HFFc6 (cell line): ENCODE measurements at places on chromosomes 7 and 10. TPM values are rescaled to one million over a fixed set of nuclear protein-coding genes. Genes with fewer than 3 reads are reported as not detected.

Gene MBL2
- not detected in 3 replicates for total RNA-seq

Gene HOXA7
- total RNA-seq: 6.2 to 9.3 TPM (median 7.8 TPM) in 3 replicates

- no peaks in the 10 kb centered on the region for H3K36me3 ChIP-seq
- H3K27ac ChIP-seq: no peak overlapping the region
- peaks cover 43% of the 10 kb centered on the region for H3K27me3 ChIP-seq
- no peak overlapping the region for H3K4me3 ChIP-seq
- DNase-seq: no peak
These were observed 28.3 kb downstream of the PAX2 start for GRCh38 chr10:100773646-100774045.

DNA sequence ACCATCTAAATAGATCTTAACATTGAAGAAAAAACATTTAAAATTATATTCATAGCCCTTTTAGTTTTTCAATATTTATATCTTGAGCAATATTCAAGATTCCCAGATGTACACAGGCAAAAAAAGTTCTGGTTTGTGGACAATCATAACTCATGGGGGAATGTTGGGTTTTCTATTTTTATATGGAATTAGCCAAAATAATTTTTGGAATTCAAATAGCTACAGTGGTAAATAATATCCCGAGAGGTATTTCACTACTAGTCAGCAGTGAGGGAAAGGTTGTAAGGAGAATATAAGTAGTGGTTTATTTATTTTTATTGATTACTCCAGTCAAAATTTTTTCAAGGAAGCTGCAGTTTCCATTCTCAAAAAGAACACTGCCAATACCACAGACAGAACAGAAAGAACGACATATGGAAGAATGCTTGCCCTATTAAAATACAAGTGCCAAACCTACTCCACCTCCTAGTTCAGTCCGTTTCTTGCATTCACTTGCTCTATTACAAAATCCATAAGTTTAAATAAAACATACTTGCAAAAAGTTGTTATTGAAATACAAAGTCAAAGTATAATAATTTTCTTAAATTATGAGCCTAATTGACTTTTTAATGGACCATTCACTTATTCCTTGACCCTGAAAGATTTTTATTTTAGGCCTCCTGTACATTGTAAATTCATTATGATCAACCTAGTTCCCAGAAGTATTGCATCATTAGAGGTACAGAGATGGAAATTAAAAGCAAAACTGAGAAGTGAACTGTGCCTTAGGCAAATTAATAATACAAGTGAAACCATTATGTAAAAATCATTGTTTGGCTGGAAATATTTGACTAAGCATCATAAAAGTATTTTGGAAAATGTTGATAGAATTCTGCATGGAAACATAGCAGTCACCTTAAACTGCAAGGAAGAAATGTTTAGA lies 533.2 kb downstream of the PARD3 start:
- H3K27me3 ChIP-seq: no peaks in the 10 kb centered on the region
- no peak overlapping the region; the same call in 1 of the 2 replicates for H3K27ac ChIP-seq
- peaks cover 36% of the 10 kb centered on the region for H3K4me1 ChIP-seq
- no peak overlapping the region for H3K4me3 ChIP-seq
- DNase-seq: no peak

DNA sequence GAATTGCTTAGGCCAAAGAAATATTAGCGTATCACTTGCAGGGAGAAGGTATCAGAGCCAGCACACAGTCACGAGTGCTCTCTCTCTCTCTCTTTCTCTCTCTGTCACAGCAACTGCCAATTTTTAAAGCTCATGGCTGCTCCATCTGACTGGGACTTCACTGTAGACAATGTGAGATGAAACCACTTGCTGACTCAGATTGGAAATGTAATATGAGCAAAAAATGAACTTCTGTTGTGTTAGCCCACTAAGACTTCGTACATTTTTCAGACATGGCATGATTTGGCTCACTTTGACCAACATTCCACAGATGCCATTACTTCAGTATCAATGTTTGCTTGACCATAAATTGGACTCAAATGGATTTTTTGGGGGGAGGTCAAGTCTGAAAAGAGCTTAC lies 68.1 kb downstream of the DGKB start:
- H3K27me3 ChIP-seq: no peaks in the 10 kb centered on the region
- H3K27ac ChIP-seq: peak overlapping the region; percentile 97
- peaks cover 94% of the 10 kb centered on the region for H3K4me1 ChIP-seq
- peak overlapping the region; percentile 87 for H3K4me3 ChIP-seq
- DNase-seq: peak; percentile 81
